ENCODE measurements at places on chromosomes 5 and 9.

DNA sequence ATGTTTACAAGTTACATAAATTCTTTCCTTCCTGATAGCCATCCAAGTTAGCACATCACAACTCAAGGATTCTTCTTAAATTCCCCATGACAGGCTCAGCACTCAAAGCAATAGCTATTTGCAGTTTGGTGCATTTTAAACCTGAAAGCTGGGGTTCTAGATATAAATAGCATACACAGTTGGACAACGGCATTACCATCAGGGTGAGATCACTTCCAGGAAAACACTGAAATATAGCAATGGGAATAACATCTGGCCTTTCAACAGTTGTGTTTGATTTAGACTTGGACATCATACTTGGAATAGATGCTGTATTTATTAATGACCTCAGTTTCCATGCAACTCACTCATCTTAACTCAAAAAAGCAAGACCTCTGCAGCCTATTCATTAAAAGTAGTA, 24.7 kb upstream of the LECT2 start:
- no peak for DNase-seq

DNA sequence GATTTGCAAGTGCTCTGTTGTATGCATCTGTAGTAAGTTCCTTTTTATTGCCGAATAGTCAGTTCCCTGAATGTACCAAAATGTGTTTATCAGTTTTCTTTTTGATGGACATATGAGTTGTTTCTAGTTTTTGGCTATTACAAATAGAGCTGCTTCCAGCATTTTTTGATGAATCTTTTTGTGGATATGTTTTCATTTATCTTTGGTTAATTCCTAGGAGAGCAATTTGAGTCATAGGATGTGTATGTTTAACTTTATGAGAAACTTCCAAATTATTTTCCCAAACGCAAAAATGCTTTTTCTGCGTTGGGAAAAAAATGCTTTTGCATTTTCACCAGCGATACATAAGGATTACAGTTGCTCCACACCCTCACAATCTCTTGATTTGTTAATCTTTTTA, 287.7 kb downstream of the FER start:
- DNase-seq = no peak

DNA sequence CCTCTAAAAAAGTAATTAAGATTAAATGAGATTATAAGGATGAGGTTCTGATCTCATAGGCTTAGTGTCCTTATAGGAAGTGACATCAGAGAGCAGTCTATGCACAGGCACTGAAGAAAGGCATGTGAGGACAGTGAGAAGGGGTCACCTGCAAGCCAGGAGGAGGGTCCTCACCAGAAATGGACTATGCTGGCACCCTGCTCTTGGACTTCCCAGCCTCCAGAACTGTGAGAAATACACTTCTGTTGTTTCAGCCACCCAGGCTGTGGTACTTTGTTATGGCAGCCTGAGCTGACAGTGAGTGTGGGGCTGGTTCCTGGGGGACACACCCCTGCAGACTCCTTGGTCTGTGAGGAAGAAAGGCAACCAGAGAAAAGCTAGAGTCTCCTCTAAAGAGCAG, 34.7 kb upstream of the IL6ST start:
- no peak for DNase-seq

DNA sequence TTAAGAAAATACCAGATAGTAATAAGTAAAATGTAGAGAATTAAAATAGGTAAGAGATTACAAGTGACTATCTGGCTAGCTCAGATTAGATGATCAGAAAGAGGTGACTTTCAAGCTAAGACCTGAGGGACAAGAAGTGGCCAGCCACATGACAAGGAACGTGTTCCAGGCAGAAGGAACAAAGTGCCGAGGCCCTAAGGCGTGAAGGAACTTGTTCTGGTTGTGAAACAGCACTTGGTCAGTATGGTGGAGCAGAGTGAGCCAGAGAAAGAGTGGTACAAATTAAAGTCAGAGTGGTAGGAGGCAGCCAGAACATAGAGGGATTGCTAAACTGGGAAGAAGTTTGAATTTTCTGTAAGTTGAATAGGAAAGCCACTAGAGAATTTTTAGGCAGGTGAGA, 73.6 kb downstream of the ADRB2 start:
- DNase-seq = no peak

DNA sequence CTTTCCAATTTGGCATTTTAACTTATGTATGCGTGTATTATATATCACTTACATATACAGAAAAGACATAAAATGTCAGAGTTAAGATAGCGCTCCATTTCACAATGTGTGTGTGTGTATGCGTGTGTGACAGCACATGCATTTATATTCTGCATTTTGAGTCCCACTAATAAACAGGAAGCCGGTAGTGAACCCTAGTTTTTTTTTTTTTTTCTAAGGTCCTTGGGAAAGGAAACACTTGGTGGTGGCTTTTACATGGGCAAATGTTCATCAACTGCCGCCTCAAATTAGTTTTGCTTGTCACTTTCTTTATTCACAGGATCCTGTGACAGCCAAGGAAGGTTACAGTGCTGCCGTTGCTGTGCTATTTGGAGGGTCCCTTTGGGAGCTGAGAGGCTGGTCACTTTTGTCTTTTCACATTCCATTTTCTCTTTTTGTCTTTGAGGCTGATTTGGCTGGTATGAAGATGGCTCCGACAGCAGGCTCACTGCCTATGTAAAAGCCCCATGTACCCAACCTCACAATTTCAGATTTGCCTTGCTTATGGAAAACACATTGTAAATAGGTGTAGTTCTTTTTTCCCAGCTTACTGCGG, 298.9 kb downstream of the CSNK1G3 start:
- DNase-seq = no peak
